ENCODE measurements at places on chromosomes 3 and 15.

- no peak for DNase-seq
These were observed 16.3 kb upstream of the ATP10A start for GRCh38 chr15:25879438-25879837.

DNA sequence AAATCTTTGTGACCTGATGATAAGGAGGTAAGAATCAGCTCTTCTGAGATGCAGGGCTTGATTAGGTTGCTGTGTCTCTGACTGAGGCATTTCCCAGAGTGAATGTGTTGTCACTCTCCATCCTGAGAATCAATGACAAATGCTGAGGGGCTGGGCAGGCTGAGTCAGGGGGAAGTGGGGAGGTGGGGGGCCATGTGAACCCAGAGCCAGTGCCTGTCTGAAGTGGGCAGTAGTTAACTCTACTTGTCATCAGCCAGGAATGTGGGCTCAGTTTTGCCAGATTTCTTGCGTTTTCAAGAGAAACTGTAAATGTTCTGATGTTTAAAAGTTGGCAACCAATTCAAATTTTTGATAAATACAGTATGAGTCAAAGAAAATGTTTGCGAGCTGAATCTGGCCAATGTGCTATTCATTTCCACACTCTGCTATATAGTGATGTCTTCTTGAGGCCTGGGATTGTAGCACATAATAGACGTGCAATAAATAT, 3.1 kb upstream of the BNC1 start:
- DNase-seq: no peak

GRCh38 chr3:124777762-124778470, 47.7 kb downstream of the UMPS start:
- DNase-seq: no peak

GRCh38 chr3:197424266-197424665, 125.9 kb upstream of the DLG1 start:
- DNase-seq: no peak

DNA sequence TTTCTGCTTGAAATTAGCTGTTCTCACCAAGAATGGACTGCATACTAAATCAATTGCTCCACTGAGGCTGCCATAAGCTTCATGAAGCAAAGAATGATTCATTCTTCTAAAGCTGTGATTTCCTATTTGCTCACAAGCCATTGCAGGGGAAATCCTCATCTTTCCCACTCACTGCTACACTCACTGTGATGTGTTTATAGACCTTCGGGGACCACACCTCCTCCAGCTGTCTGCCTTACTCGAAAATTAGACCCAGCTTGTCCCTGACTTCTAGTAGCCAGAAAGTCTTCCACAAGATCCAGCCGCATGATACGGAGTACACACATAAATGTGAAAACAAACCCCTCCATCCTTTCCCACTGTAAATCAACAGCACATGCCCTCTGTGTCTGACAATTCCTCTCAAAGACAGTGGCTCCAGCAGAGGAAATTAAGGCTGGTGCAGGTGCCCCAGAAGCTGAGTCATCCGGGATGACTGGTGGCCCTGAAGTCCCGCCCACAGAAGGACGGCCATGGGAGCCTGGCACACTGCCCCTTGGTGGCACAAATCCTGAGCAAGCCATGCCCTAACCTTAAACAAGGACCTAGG, 172.0 kb downstream of the STT3B start:
- DNase-seq: no peak

- no peak for DNase-seq
These were observed 54.0 kb downstream of the TAFA4 start for GRCh38 chr3:68878322-68878721.

GRCh38 chr15:75508840-75509532, 57.5 kb upstream of the SIN3A start:
- DNase-seq: no peak

- DNase-seq: no peak
These were observed 473.5 kb downstream of the RBMS3 start for GRCh38 chr3:29754346-29754745.

- DNase-seq: no peak
These were observed 282.1 kb downstream of the VGLL3 start for GRCh38 chr3:86708893-86709292.

DNA sequence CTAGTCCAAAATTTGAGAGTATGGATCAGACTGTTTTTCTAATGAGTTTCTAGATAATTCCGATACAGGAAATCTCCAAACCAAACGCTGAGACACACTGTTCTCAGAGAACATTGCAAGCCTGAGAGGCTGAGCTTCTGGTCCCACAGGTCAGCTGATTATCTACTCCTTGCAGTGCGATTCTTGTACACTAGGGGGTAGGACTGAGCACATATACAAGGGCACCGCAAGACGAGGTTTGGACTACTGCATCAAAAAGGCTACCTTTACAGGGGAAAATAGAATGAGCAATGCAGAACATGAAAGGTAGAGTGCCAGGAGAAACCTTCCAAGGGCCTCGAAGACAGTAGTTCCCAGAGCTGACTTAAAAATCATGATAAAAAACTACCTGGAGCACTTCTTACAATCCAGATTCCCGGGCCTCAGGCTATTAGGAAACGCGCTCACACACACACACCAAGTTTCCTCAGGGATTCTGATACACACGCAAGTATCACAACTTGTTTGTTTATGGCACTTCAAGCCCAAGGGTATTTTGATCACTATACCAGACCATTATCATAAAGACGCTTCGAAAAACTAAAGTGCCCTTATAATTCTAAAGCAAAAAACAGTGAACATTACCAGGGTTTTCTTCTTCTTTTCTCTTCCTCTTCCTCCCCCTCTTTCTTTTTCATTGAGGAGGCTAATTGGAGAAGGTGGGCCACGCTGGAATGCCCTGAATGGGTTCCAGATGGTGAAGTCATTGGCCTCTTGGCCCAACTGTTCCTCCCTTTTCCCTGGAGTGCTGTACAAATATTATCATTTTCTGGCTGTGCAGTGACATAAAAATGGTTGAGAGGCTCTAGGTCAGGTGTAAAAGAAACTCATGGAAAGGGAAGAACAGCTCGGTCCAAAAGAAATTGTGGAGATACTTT, 61.8 kb downstream of the SLC12A8 start:
- peak; percentile 49 for DNase-seq

- DNase-seq: no peak
These were observed 899.2 kb downstream of the ROBO1 start for GRCh38 chr3:78868570-78868969.

- DNase-seq: no peak
These were observed 28.6 kb upstream of the MINAR1 start for GRCh38 chr15:79403501-79403900.

DNA sequence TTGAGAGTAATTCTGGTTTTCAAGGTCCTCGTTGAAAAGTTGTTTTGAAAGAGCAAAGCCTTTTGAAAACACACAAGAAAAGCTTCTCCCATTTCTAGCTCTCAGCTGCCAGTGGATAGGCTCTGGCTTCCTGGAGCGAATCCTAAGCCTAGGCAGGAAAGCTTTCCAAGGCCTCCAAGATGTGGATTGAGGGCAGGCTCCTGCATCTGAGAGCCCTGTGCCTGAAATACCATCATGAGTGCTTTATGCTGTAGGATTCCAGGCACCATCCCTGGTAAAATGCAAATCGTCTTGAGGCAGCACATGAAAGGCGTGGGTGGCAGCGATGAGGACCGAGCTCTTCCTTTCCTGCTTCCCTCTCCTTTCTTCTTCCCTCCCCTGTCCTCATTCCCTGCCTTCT, 60.7 kb upstream of the CORO2B start:
- DNase-seq: no peak

DNA sequence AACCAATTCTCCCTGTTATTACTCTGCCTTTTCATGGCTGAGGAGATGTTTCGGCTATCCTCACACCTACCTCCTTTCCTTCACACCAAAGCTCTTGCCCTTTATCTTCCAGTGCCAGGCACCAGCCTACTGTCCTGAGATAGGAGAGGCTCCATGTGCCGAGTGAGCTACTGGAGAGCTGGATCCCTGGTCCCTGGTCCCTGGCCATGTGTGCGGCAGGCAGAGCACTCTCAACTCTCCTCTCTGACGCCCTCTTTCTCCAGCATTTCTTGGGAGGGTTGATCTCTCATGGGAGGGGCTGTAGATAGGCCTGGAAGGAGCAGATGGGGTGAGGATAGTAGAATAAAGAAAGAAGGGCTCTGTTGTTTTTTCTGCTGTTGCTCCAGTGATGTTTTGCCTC, 277.1 kb upstream of the UMPS start:
- DNase-seq: no peak

- DNase-seq: no peak
These were observed 149.9 kb downstream of the SHQ1 start for GRCh38 chr3:72698154-72698917.

DNA sequence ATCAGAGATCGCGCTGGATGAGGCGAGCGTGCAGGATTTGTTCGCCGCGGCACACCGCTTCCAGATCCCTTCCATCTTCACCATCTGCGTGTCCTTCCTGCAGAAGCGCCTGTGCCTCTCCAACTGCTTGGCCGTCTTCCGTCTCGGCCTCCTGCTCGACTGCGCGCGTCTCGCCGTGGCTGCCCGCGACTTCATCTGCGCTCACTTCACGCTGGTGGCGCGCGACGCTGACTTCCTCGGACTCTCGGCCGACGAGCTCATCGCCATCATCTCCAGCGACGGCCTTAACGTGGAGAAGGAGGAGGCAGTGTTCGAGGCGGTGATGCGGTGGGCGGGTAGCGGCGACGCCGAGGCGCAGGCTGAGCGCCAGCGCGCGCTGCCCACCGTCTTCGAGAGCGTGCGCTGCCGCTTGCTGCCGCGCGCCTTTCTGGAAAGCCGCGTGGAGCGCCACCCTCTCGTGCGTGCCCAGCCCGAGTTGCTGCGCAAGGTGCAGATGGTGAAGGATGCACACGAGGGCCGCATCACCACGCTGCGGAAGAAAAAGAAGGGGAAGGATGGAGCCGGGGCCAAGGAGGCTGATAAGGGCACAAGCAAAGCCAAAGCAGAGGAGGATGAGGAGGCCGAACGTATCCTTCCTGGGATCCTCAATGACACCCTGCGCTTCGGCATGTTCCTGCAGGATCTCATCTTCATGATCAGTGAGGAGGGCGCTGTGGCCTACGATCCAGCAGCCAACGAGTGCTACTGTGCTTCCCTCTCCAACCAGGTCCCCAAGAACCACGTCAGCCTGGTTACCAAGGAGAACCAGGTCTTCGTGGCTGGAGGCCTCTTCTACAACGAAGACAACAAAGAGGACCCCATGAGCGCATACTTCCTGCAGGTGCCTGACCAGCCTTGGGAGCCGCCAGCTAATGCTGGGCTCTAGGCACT, 819 bp downstream of the KLHL40 start:
- DNase-seq: peak; percentile 7

DNA sequence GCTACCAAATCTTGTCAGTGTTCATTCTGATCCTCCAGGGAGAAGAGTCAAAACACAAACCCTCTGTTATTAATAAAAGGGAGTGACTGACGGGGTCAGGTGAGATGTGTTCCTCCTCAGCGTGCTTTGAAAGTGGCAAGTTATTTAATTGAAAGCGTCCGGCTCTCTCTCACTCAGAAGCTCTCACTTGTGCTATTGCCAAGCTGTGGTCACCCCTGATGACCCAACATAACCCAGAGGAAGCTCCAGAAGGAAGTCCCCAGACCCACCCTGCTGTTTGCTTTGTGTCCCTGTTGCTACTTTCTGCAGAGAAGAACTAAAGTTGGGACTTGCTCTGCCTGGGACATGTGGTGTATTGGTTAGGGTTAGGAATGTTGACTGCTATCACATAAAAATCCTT, 235.6 kb downstream of the EDEM1 start:
- DNase-seq: no peak

- no peak for DNase-seq
These were observed 60.3 kb upstream of the UBE2Q2 start for GRCh38 chr15:75782926-75783325.

DNA sequence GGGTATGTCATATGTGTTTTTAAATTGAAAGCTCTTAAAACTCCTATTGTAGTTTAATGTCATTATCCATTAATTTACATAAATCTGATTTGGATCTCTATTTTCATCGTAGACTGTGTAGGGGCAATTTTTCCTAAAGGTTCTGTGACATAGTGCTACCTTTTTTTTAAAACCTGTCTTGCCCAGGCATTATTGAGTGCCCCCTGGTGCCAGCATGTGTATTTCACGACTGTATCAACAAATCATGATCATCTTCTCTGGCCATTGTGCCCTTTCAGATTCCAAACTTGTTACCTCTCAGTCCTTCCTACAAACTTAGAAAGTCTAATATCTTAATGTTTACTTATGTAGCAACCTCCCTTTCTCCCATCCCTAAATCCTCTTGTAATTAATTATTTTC, 97.2 kb upstream of the FLNB start:
- peak; percentile 24 for DNase-seq

DNA sequence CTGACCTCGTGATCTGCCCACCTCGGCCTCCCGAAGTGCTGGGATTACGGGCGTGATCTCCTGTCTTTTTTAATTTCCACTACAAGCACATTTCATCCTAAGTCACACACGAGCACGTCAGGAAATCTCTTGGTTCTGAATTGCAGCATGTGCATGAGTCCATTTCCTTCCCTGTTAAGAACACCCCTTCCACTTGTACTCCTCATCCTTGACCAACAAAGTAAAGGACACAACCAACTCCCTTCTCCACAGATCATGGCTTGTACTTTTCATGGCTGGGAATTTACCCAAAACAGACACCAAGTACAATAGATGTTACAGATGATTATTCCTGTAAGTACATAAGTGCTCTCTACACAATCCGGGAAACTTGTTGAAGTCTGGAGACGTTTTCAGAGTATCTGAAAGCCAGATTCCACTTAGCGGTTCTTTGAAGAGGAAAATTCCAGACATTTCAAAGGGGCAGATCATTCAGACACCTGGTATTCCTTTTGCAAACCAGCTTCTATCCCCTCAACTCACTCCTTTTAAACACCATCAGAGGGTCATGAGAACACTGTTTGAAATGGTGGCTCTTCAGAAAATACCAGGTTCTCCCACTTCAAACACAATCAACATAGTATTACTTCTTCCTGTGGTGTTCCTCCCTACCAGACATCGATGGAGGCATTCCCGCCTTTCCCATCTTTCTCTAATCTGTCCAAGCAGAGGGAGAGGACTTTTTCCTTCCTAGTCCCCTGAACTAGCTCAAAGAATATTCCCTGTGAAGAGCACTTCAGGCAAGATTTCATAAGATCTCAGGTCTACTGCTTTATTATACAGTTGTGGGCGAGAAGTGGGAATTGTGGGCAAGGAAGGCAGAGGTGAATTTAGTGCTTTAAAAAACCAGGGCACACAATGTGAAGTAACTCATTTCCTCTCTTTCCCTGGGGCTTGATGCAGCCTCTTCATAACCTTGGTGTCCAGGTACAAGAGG, 80.1 kb upstream of the TSC22D2 start:
- no peak for DNase-seq

GRCh38 chr3:63768386-63768785, 50.7 kb upstream of the C3orf49 start:
- DNase-seq: no peak

- no peak for DNase-seq
These were observed 223.4 kb upstream of the CGNL1 start for GRCh38 chr15:57152666-57153539.
